Left renal pelvis (tissue), 4 donors: ENCODE measurements at places on chromosomes 7 and 10.

DNA sequence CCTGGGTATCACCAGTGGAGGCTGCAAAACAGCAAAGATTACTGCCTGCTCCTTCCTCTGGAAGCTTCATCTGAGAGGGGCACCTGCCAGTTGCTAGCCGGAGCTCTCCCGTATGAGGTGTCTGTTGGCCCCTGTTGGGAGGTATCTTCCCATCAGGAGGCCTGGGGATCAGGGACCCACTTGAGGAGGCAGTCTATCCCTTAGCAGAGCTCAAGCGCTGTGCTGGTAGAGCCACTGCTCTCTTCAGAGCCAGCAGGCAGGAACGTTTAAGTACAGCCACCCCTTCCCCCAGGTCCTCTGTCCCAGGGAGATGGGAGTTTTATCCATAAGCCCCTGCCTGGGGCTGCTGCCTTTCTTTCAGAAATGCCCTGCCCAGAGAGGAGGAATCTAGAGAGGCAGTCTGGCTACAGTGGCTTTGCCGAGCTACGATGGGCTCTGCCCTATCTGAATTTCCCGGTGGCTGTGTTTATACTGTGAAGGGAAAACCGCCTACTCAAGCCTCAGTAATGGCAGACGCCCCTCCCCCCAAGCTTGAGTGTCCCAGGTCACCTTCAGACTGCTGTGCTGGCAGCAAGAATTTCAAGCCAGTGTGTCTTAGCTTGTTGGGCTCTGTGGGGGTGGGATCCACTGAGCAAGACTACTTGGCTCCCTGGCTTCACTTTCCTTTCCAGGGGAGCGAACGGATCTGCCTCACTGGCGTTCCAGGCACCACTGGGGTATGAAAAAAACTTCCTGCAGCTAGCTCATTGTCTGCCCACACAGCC, 19.6 kb downstream of the SEMA3E start:
- no peak for DNase-seq

GRCh38 chr7:70322856-70323255, 724.6 kb downstream of the AUTS2 start:
- no peak for DNase-seq

DNA sequence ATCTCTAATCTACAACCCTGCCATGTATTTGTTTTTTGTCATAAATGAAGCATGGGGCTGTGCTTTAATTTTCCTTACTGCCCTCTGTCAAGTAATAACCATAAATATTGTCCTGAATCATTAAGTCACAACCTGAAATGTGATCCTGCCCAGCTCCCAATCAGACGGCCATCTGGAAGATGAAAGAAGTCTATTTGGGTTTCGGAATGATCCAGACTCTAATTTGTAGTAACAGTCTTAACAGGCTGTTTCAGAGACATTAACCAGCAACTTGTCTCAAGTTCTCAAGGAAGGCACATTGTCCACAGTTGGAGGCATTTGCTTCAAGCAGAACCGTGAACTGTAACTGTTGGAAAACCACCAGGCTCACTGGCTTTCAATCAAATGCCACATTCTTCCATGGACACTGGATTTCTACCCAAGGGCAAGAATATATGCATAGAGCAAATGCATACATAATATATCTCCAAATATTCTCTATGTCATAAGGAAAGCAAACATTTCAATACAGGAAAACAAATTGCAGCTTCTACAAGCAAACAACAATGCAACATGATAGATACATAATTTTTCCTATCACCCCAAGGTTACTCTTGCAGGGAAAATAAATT, 405.2 kb upstream of the NPVF start:
- no peak for DNase-seq

GRCh38 chr10:76334255-76334654, 902.8 kb downstream of the LRMDA start:
- peak; percentile 45 for DNase-seq

- no peak for DNase-seq
Observed at GRCh38 chr7:99197498-99197897, 10.4 kb downstream of the KPNA7 start.

GRCh38 chr7:107494884-107495283, 25.0 kb downstream of the GPR22 start:
- DNase-seq = no peak

- no peak for DNase-seq
Observed at GRCh38 chr10:118401708-118402193, 59.6 kb upstream of the FAM204A start.

DNA sequence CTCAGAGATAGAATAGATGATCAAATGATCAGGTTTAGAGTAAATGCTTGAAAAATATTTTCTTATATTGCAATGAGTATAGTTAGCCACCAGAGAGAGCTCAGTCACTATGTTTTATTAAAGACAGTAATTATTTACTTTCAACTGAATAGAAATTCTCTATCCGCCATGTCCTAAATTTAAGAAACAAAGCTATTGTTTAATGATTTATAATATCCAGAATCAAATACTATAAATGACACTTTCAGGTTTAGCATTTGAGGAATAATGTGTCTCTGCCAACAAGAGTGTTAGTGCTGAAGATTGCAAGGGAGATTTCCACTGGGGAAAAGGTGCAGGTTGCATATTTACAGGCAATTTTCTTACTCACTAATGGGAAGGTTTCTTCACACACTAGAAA, 184.7 kb downstream of the DGKB start:
- DNase-seq = no peak

DNA sequence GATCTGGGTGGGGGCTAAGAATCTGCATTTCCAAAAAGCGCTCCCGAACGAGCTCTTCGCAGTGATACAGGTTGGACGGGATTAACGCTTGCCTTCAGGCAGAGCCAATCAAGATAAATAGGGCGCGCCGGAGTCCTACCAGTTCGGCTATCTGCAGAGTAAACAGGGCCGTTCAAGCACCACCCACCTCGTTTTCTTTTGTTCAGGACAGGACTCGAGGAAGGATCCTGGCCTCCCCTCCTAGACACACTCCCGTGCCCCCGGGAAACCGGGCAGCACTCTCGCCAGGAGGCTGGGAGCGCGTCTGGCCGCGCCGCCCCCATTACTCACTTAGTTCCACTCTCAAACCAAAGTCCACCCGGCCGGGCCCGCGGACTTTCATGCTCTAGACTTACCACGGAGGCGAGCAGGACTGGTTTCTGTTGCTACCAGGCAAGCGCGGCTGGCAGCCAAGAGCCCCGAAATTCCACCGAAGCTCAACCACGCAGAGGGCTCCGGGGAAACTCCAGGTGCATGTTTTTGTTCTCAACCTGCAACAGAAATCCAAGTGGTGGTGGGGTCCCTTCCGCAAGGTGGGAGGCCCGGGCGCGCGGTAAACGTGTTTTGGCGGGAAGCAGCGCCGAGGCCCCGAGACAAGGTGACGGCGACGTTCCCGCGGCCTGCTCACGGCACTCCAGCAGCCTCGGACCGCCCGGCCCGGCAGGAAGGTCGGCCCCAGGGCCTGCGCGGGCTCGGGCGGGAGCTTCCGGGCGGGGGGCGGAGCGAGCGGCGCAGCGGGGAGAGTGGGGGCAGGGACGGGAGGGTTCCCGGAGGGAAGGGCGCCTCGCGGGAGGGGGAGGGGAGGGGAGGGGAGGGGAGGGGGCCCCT, 12.7 kb downstream of the HNRNPF start:
- DNase-seq = peak; percentile 63

DNA sequence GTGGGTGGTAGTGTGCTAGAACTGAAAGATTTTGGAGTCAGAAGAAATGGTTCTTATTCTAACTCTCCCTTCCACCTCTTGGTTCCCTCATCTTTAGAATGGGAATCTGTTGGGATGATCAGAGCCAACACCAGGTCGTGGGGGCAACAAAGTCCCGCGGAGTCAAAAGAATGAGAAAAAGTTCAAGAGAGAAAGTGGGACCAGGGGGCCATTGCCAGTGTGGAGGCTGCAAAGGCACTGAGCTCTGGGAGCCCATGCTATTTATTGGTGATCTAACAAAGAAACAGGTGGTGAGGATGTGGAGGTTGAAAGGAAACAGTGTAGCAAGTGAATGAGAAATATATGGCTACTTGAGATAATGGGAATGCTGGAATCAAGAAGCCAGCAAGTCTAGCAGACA, 29.4 kb downstream of the AGAP4 start:
- no peak for DNase-seq

DNA sequence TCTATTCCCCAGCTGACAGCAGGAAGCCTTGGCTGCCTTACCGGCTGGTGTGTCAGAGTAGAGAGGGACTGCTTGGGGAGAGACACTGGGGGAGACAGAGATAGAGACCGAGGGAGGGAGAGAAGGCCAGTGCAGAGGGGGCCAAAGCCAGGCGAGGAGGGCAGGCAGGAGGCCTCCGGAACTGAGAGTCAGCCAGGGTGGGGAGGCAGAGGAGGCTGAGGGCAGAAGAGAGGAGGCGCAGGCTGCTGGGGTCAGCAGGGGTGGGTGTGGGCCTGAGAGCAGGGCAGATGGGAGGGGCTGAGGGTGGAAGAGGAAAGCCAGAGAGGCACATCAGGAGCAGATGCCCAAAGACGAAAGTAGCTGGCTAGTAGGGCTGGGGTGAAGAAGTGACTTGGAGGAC, 57.2 kb upstream of the PAX2 start:
- no peak for DNase-seq

- DNase-seq = no peak
Observed at GRCh38 chr7:15764851-15765382, 78.4 kb upstream of the MEOX2 start.

GRCh38 chr10:63684257-63684936, 163.2 kb downstream of the REEP3 start:
- no peak for DNase-seq

- DNase-seq = no peak
Observed at GRCh38 chr10:28250782-28251181, 52.1 kb downstream of the MPP7 start.

DNA sequence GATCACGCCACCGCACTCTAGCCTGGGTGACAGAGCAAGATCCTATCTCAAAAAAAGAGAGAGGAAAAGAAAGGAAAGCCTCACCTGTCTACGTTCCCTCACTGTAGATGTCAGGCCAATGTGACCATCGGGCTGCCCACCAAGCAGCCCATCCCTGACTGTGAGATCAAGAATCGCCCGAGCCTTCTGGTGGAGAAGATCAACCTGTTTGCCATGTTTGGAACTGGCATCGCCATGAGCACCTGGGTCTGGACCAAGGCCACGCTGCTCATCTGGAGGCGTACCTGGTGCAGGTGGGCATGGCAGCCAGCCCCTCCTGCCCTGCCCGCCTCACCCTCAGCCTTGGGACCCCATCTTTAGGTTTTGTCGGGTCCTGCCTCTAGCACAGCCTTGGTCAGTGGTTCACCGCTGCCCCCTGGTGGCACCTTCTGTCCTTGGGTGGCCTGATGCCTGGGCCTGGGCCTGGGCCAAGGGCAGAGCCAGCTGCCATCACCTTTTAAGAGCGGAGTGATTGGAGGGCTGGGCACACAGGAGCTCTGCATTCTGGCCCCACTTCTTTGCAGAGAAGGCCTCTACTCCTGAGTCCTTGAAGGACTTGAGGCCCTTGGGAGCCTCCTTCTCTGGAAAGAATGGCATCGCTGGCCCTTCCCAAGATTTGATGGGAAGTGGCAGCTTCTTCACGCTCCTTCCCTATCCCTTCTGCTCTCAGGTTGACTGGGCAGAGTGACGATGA, 14.4 kb upstream of the AHCYL2 start:
- DNase-seq = no peak

- no peak for DNase-seq
Observed at GRCh38 chr7:31254926-31255325, 85.6 kb downstream of the NEUROD6 start.

DNA sequence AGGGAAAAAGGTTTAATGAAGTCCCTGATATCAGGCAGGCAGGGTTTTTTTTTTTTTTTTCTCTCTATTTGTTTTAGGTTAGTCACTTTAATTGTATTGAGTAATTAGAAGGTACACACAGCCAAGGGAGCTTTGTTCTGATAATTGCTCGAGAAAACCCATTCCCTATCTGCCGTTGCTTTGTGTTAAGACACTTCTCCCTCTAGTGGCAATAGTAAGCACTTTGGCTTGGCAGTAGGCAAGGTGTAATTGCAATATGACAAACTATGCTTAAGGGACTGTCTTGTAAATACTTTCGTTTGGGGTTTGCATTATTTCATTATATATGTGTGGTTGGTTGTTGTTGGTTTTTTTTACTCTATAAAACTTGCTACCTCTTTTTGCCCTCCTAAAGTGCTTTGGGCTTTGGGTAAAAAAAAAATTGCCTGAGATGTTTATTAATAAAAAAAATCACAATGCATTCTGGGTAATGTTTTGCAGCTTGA, 113.4 kb downstream of the BTRC start:
- DNase-seq = no peak

GRCh38 chr7:76430836-76431235, 6.1 kb downstream of the ZP3 start:
- no peak for DNase-seq

- no peak for DNase-seq
Observed at GRCh38 chr10:8035641-8036470, 18.6 kb upstream of the GATA3 start.

DNA sequence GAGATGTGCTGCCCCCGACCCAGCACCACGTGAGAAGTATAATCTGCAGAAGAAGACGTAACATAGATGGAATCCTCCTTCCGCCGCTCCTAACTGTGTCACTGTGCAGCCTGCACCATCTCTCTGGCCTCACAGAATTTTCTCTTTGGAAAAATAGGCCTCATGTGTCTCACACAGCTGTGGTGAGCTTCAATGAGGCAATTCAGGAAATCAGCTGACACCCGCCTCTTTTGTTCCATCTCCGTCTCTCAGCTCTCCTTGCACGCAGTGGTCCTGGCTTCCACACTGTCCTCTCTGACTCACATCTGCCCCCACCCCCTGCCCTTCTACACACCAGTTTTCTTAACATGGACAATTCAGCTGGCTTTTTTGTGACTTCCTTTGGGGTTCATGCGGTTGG, 7.2 kb downstream of the C10orf90 start:
- no peak for DNase-seq

DNA sequence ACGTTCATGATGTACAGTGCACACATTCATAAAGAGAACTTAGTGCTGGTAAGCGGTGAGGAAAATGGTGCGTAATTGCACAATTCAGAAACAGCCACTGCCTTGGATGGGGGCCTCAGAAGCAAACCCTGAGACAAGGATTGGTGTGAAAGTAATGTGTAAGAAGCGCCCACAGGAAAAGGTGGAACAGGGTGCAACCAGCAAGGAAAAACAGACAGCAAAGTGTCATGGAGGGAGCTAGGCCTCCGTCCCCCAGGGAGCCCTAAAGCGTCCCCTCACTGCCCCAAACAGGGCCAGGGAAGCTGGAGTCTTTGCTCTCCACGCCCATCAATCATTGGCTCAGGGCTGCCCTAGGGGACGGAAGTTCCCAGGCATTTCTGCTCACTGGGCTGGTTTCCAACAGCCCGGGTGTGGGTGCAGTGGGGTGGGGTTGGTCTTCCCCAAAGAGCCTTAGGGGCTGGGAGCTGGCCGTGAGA, 9.6 kb upstream of the C10orf105 start:
- DNase-seq = no peak

DNA sequence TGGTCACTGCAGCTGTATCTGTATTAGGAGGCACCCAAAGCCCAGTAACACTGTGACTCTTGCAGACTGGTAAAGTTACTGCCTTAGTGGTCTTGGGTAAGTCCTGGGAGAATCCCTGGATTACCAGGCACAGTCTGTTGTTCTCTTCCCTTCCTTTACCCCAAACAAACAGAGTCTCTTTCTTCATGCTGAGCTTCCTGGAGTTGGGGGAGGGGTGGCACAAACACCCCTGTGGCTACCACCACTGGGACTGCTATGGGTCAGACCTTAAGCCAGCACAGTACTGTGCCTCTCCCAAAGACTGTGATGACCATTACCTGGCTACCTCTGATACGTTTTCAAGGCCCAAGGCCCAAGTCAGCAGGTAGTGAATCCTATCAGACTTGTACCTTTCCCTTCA, 59.9 kb upstream of the FAM3C start:
- no peak for DNase-seq
